D341Med (cell line): ENCODE measurements at places on chromosomes 3 and 15.

- DNase-seq: no peak
These were observed 708.9 kb upstream of the NECTIN3 start for GRCh38 chr3:110362751-110363150.

DNA sequence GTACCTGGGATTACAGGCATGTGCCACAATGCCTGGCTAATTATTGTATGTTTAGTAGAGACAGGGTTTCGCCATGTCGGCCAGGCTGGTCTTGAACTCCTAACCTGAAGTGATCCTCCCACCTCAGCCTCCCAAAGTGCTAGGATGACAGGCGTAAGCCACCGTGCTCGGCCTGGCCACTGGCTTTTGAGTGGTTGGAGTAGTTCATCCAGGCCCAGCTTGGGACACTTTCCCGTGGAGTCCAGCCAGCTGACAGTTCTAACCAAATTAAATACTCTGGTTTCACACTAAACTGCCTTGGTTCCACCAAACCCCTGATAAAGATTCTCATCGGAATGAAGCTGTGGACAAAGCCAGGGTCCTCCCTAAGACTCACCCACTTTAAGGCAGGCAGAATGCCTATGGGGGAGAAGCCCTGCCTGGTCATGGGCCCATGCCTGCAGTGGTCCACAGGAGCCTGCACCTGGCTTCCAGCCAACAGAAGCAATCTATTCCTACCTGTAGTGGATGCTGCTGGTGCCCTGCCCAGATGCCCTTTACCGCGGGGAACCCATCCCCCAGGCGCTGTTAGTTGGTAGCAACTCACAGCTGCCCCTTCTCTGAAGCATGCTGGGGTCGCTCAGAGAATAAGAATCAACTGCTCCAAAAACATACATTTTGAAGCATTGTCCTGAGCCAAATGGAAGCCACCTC lies 5.2 kb upstream of the SLC28A1 start:
- no peak for DNase-seq

DNA sequence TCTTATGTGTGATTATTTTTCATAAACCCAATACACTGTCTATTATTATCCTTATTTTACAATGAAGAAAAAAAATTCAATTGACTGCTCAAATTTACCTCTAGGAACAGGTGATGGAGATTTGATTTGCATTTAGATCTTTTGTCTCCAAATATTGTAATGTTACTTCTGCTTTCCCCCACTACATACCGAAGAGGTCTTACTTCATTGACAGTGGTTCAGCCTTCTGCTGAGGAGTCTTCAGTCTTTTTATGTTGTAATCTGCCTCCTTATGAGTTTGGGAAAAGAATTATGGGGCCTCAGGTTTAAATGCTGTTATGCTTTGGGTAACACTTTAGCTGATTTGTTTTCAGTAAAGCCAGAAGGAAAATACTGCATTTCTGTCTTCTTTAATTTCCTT lies 199.5 kb downstream of the LPP start:
- DNase-seq: no peak

- no peak for DNase-seq
These were observed 427.9 kb upstream of the AGTR1 start for GRCh38 chr3:148269816-148270215.

- peak; percentile 94 for DNase-seq
These were observed at the start of the genes MRPL47 and NDUFB5 for GRCh38 chr3:179604321-179605078. MRPL47 (minus strand) TSS chr3:179604638; CDS start chr3:179604624, 14 bp downstream. NDUFB5 (plus strand) TSS chr3:179604794; CDS start chr3:179604816, 22 bp downstream.

DNA sequence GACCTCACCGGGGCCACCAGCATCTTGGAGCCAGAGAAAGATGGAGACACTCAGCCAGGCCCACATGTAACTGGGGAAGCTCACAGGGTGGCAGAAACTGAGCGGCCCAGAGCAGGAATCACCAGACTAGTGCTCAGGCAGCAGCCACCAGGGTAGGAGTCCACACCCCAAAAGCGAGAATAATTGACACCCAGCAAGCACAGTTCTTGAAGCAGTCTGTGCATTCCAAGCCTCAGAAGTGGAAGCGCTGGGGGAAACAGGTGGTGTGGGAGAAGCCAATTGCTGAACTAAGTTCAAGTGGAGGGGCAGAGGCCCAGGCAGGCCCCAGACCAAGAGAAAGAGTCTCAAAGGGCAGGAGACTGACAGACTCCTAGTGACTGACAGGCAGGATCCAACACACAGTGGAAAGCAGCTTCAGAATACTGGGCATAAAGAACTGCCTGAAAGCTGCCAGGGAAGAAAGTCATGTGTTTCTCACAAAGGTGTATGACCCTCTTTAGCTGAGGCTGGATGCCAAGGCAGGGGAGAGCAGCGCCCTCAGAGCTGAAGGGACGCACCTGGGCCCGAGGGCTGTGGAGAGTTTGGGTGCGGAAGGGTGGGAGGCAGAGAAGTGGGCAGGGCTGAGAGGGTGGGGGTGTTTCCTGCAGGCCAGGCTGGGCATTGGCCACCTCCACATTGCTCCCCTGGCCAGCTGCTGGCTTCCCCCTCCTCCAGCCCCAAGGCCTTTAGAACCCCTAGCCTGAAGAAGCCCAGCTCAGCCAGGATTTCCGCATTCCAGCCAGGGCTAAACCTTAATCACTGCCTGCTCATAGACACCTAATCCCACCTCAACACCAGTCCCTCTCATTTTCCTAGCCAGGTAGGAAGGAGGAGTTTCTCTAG lies 7.7 kb downstream of the NT5DC2 start:
- DNase-seq: no peak

DNA sequence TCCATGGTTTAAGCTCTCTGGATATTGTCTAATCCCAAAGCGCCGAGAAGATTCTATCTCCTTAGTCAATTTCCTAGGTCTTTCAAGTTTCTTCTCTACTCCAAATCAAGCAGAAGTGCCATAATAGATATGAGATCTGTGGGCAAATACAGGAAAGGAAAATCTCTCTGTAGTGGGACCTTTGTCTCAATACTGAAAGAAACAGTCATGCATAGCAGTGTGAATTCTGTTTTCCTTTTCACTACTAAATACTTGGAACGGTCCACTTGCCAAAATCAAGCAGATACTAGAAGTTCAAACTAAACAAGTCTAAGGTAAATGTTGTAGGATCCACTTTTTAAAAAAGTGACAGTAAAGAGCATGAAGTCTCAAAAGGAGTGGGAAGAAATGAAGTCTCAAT lies 236.6 kb downstream of the ZMAT3 start:
- no peak for DNase-seq

GRCh38 chr3:65181391-65181871 lies 493.6 kb upstream of the ADAMTS9 start:
- no peak for DNase-seq

GRCh38 chr3:189320511-189320910 lies 148.7 kb downstream of the TPRG1 start:
- DNase-seq: no peak

GRCh38 chr3:159928666-159929065 lies 60.0 kb upstream of the IL12A start:
- DNase-seq: no peak

GRCh38 chr3:159039286-159039685 lies 237.4 kb downstream of the MFSD1 start:
- no peak for DNase-seq

DNA sequence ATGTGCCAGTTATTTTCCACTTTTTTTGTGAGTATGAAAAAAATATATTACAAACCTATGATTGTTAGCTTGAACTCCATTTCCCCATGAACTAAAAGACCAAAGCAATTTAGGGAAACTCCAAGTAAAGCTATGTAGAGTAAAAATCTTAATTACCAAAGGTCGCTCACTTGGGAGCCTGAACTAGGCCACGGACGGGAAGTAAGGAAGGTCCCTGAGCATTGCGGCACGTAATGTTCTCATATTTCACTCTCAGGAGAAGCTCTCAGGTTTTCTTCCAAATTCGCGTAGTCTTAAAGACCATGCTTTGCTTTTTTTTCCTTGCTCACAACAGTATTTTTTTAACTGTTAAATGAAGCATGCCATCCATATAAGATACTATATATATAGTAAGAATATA lies 215.3 kb upstream of the RARB start:
- DNase-seq: no peak

- no peak for DNase-seq
These were observed 18.5 kb downstream of the MESD start for GRCh38 chr15:80971143-80971542.

DNA sequence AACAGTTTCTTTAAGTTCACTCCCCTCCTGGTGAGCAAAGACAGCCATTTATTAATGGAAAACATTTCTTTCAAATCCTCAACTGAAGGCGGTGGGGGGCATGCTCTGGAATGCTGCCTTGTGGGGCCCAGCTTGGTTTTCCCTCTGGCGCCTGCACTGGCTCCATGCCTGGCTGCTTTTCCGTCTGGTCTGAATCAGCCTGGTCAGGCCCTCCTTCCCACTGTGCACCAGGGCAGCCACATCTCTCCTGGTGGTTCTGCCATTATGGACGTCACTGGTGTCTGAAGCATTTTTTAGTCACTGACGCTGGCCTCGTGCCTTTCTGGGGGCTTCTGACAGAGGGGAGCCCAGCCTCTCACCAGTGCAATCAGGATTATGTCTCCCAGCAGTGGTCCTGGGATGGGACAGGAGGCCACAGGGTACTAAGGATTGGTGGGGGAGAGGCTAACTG lies 57.6 kb upstream of the APEH start:
- no peak for DNase-seq

DNA sequence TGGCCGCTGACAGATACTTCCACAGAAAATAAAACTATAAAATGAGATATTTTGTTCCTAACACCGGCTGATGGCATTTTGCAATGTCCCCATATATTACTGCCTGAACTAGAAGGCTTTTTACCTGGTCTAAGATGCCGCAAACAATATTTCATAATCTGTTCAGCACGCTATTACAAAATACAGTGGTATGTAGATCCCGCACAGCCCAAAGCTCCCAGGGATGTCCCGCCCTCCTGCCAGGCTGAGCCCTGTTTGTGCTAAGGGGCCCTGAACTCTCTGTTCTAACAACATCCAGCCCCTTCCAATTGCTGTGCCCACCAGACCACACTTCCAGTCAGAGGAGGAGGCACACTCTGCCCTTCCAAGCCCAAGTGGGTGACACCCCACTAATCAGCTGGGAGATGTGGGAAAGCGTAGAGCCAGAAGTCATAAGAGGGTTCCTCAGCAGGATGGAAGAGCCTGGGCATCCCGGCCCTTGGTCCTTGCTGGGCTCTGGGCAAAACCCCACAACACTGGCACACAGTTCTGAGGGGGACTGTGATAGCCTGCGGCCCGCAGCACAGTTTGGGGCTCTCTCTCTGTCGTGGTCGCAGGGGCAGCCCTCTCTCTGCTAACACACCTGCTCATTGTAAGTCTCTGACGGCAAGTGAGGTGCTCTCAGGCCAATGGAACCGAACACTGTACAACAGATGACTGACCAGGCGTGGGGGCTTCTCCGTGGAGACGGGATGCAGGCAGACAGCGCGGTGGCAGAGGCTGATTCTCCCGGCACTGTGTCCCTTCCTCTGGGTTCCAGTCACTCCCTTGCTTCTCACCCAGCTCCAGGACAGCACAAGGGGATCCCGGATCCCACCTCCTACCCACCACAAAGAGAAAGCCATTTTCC lies 55.2 kb downstream of the PCSK6 start:
- peak; percentile 25 for DNase-seq
